NCI-H2081 (cell line): ENCODE measurements at places on chromosomes 3 and 15.

GRCh38 chr15:39301589-39301999 is 279.3 kb upstream of the THBS1 start:
- DNase-seq: no peak

- no peak for DNase-seq
Observed at GRCh38 chr3:30581067-30581585, 25.3 kb upstream of the TGFBR2 start.

DNA sequence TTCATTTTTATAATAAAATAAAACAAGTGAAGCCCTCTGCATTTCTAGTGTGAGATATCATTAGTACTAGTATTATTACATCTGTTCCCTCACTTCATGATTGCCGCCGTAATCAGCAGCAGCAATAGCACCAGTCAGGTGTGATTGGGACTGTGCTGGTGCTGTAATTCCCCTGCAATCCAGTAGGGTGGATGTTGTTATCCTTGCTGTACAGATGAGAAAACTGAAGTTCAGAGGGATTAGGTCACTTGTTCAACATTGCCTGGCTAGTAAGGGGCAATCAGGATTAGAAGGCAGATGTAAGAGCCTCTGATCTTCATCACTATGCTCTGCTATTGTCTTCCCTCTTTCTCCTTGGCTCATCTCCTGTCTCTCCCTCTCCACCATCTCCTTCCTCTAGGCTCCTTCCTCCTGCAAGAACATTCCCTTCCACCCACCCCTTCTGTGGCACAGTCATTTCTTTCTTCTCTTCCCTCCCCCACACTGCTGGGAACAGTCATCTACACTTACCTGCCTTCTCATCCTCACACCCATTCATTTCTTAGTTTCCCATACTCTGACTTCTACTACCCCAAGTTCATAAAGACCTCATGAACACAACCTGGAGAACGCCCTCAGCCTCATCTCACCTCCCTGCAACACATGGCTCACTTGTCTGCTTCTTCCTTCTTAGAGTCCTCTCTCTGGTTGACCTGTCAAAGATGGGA is 29.7 kb downstream of the CRYGS start:
- no peak for DNase-seq

DNA sequence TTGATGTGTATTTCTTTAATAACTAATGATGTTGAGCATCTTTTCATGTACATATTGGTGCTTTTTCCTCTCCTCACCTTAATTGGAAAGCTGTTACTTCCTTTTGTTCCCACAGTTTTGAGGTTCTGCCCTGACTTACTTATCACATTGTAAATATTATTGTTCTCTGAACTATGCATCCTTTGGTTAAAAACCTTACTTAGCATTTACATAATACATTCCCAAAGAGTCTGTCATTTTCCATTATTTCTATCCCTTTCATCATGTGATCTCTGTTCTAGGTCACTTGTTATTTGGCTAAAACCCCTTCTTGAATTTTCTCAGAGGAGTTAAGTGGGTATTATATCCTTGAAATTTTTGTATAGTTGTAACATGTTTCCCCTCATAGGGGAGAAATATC is 33.0 kb downstream of the SLC12A6 start:
- no peak for DNase-seq

DNA sequence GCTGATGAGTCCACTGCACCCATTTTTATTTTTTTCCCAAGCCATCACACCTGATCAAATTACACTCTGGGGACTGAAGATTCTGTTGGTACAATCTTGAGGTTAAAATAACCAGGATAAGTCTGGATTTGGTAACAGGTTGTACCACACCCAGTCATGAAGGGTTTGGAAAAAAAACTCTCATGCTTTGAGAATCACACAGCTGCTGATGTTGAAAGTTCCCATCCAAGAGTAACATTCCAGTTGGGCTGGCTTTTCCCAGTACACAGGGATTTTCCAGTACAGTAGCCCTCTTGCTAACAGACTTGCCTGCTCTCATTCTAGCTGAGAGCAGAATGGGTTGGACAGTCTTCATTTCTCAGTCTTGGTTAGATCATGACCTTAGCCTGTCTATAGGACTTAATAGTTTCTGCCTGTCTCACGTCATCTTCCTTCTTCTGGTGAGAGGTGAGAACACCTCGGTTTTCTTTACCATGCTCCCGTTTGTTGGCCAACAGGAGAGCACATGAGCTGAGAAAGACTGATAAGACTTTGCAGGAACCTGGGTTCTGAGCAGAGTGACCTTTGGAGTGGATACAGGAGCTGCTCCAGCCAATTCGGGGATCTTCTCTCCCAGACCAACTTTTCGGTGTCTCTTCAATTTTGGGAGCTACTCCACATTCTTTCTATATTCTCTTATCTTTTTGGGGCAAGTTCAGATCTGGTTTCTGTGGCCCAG is 300.1 kb upstream of the LYSMD4 start:
- no peak for DNase-seq

GRCh38 chr15:91051248-91051647 is 28.9 kb upstream of the VPS33B start:
- DNase-seq: no peak

GRCh38 chr3:160454995-160455394 is 5.4 kb upstream of the TRIM59 start:
- DNase-seq: peak; percentile 81

GRCh38 chr3:52361898-52362297 is 45.8 kb downstream of the DNAH1 start:
- DNase-seq: no peak

DNA sequence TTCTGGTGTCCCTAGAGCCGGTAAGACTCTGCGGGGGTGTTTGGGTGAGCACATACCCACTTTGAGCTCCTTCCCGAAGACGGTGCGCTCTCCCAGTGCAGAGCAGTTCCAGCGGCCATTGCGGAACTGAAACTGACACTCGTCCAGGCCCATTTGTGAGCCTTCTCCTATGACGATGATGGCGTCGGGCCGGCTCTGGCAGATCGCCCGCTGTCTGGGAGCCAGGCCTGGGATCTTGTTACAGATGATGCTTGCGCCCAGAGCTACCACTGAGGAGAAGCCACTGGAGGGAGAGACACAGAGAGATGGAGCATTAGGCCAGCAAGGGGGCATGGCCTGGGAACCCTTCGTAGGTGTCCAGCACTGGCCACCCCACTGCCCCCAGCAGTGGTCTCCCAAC is 5.0 kb downstream of the WNT7A start:
- no peak for DNase-seq

- no peak for DNase-seq
Observed at GRCh38 chr3:14235003-14235911, 56.6 kb downstream of the LSM3 start.

DNA sequence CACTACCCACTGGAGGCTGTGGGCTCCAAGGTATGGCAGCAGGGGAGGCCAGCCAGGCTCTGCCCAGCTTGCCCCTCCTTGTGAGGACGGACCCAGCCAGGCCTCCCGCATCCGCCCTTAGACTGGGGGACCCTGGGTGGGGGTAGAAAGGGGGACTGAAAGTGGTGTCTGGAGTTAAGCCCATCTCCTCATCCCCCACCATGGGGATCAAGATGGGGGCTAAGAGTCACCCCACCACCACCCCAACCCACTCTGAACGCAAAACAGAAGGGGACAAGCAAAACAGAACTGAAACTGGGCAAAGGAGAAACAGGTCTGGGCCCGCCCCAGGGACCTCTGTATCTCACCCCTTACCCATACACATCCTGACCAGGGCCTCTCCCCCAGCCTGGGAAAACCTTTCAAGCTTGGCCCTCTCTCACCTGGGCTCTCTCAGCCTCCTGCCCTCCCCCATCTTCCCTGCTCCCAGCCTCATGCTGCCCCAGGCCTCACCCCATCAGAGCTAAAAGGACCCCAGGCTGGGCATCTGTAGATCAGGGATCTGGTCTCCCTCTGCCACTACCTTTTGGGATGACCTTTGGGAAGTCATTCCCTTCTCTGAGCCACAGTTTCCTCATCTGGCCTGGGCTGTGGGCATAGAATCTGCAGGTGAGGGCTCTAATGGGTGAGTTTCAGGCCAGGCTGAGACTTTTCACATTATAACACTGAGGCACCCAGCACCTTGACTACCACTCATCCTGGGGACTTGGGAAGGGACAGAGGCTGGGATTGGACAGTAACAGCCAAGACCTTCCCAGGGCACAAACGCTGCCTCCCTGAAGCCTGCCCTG is 30.0 kb upstream of the CYP11A1 start:
- no peak for DNase-seq

DNA sequence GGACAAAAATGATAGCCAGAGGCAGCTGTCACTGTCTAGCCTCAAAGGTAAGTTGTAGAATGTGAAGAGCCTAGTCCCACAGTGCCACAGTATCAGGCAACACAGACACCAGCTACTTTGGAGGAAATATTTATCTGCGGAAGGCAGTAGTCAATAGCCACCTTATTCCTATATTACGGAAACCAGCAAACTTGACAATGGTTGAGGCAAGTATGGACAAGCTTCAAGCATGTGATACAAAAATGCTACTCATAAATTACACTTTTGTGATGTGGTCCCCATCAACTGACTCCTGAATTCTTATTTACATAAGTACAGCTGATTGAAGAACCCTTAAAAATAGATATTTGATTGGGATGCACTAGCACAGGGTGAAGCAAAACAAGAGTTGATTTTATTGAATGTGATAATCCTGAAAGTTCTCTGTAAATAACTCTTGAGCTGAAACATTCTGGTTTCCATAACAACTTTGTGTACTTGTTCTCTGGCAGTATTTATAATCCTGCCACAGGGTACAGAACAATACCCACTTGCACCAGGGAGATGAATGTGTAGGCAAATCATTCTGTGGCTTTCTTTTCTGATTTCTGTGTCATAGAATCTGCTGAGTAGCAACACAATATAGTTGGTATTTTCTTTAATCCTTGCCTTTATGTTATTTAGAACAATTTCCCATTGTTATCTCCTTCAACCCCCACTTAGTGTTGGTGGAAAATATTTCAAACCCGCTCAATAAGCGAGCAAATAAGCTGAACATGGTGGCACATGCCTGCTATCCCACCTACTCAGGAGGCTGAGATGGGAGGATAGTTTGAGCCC is at the start of gene ANKUB1:
TSS of gene ANKUB1 (minus strand) at position 103 of the 819 bp plus-strand sequence. CDS start 188 bp downstream, outside the sequence.
- DNase-seq: no peak

- peak; percentile 19 for DNase-seq
Observed at GRCh38 chr3:170418422-170419398, at the start of gene CLDN11. TSS of gene CLDN11 (plus strand) at chr3:170418868. CDS start at chr3:170419067, 199 bp downstream.

- DNase-seq: no peak
Observed at GRCh38 chr15:69059557-69059943, 45.1 kb downstream of the NOX5 start.

GRCh38 chr3:177449360-177450006 is 252.2 kb upstream of the TBL1XR1 start:
- DNase-seq: no peak

GRCh38 chr3:155605571-155605970 is 139.3 kb downstream of the PLCH1 start:
- no peak for DNase-seq

GRCh38 chr3:184134746-184135148 is 411 bp upstream of the EIF2B5 start:
- no peak for DNase-seq

DNA sequence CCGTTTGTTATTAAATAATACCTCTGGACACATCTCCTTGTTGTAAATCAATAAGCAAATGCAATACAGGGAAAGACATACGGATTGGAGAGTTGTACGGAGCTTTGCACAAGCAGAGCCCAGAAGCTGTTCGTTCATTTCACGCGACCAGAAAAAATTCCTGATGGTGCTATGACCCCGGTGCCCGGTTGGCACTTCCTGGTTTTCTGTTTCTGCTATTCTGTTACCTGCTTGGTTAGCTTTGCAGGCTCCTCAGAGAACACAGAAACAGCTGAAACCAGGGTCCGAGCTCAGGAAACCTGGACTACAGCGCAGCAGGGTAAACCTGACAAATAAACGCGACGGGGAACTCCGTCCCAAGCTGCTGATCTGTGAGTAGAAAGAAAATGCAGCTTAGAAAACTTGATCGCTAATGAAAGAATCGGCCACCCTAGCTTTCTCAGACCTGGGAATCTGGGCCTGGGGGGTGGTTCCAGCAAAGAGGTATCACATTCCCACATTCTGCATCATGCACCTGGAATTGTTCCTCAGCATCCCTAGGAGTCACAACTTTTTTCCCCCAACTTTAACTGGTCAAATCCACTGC is 845 bp downstream of the CNTN3 start:
- no peak for DNase-seq

GRCh38 chr3:30970183-30970582 is 75.7 kb upstream of the GADL1 start:
- DNase-seq: no peak

DNA sequence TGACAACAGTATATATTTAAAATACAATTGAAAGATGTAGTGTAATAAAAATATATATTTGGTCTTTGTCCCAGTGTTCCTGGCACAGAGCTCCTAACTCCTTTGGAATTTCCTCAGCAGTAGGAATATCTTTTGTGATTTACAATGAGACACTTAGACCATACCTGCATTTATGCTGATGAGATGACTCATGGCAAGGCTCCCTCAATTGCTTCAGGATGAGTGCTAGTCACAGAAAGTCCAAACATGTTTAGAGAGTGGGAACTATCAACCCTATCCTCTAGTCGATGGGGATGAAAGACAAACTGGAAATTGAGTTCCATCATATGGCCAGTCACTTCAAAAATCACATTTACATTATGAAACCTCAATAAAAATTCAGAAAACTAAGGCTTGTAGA is 588.3 kb upstream of the LMCD1 start:
- no peak for DNase-seq

DNA sequence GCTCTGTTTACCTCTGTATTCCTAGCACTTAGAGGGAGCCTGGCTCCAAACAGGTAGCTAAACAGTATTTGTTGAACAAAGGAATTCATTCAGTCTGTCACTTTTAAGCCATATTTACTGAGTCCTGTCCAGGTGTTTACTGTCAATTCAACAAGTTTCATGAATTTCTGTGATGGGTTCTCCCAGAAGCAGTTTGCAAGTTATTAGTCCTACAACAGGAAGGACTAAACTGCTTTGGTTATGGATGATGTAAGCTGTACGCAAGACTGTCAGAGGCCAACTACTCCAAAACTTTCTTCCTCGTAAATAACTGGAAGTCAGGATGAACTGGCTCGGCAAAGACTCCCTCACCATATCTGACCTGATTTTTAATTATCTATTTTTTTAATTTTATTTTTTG is 25.1 kb downstream of the STIMATE start:
- no peak for DNase-seq

DNA sequence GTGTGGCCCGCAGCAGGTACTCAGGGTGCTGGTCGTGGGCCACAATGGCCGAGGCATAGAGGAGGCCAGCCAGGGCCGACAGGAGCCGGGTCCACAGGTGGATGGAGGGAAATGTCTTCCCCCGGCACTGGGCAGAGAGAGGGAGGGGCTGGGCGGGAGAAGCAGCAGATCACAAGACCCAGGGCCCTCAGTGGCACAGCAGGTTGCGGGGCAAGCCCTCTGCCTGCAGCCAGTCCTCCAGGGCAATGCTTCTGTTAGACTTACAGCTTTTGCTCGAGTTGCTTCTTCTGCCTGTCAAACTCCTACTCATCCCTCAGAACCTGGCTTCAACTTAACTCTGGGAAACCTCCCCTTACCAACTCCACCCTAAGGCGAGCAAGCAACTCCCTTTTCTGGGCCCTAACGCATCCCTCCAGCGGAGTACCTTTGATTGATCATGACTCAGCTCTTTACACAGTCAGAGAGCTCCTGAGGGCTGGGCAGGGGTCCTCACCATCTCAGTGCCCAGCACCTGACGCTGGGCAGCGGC is 16.0 kb downstream of the TMEM44 start:
- DNase-seq: no peak
